ENCODE measurements at places on chromosomes 16 and 17.
A peak's percentile ranks its signal among the peaks of the same experiment; 100 is the strongest.

DNA sequence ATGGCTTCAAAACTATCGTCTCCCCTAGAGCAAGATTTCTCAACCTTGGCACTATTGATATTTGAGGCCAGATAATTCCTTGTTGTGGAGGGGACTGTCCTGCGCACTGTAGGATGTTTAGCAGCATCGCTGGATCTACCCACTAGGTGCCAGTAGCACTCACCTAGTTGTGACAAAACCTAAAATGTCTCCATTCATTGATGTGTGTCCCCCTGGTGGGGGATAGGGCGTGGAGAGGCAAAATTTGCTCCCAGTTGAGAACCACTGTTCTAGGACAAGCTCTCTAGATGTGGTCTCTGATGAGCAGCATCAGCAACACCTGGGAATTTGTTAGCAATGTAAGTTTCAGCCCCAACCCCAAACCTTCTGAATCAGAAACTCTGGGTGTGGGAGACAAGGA lies 259.0 kb downstream of the XYLT1 start:
- DNase-seq = no peak

DNA sequence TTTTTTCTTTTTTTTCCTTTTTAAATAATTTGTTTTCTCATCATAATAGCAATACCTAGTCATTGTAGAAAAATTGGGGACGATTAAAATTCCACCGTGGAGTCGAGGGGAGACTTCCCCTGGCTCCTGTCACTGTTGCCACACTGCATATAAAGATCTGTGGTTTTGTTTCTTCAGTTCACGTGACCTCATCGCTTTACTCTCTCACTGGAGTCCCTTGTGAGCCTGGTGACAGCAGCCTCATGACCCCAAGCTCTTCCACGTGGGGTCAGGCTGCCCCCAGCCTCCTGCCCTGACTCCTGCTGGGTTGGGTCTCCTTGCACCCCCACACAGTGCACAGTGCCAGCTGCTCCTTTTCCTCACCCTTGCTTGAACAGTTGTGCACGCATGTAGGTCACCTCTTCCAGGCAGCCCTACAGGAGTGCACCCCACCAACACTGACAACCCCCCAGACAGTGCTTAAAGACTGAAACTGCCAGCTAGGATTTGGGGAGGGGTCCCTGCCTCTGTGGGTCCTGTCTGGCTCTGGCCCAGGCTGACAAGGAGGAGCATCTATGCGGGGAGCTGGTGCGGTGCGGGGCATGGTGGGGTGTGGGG lies 7.3 kb upstream of the METRNL start:
- DNase-seq = no peak

DNA sequence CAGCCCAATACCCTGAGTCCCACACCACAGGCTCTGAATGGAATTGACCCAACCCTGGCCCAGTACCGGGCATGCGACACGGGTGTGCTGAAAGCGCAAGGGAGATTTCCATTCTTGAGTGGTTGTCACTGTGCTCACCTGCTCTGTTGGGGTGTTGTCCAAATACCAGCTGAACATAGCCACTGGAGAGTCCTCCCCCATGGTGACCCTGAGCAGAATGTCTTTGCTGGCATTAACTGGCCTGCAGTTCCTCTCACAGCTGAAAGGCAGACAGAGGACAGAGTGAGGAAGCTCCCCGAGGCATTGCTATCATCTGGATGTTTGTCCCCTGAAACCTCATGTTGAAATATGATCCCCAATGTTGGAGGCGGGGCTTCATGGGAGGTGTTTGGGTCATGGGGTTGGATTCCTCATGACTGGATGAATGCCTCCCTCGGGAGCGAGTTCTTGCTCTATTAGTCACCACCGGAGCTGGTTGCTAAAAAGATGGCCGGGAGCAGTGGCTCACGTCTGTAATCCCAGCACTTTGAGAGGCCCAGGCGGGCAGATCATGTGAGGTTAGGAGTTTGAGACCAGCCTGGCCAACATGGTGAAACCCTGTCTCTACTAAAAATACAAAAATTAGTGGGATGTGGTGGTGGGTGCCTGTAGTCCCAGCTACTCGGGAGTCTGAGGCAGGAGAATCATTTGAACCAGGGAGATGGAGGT lies 57.3 kb upstream of the BCO1 start:
- DNase-seq = peak; percentile 88

DNA sequence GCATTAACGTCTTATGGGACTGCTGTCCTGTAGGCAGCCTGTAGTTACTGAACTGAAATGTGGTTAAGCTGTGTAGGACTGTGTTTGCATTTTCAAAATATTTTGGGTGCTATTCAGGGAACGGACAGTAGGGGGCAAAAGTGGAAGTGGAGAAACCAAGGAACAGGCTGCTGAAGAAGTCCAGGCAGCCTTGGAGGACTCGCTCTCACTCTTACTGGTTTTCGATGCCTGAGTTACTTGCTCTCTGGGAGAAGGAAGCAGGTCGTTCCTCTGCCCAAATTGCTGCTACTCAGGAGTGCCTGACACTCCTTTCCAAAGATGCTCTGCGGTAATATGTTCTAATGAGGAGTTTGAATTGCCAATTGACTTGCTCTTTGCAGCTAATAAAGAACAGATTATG lies 64.5 kb upstream of the RBFOX1 start:
- DNase-seq = peak; percentile 62

DNA sequence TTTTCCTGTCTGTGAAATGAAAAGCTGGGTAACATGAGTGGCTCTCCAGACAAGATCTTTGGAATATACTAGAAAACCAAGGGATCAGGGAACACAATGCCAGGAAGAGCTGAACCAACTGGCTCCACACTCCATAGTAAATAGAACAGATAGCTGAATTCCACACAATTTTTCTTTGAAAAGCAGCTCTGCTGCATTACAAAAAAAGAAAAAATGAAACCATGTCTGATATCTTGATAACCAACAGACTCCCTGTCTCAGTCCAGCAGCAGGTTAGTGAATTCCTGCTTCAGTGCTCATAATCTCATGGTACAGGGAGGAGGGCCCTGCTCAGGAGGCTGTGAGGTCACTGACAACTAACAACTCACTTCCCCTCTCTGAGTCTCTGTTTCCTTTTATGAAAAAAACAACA lies 97.1 kb downstream of the CDH11 start:
- DNase-seq = peak; percentile 34
